Stimulated activated CD4-positive, alpha-beta T cell treated with anti-CD3 and anti-CD28 coated beads, Interleukin-12 subunit alpha, Interleukin-12 subunit beta, amount 100 ng/mL, for 4 hours (primary cell): ENCODE measurements at places on chromosomes 1 and 21.
A peak's percentile ranks its signal among the peaks of the same experiment; 100 is the strongest.

DNA sequence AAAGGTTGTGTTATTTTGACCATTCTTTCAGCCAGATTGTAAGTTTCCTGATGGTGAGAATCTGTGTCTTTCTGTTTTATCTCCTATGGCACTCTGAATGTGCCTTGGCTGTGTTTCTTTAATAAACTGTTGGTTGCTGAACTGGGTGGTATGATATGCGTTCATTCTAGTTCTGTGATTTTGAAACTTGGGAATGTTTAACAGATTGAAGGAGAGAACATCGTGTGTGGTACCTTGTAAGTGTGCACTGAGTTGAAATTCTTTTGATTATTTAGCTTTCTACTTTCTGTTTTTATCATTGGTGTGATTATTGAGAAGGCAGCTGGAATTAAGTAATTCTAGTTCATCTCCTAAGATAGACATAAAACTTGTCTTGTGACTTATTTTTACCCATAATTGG is 4.6 kb downstream of the BACH1 start:
- no peak for DNase-seq

GRCh38 chr1:44254392-44254910 is 41.2 kb downstream of the DMAP1 start:
- DNase-seq: no peak

DNA sequence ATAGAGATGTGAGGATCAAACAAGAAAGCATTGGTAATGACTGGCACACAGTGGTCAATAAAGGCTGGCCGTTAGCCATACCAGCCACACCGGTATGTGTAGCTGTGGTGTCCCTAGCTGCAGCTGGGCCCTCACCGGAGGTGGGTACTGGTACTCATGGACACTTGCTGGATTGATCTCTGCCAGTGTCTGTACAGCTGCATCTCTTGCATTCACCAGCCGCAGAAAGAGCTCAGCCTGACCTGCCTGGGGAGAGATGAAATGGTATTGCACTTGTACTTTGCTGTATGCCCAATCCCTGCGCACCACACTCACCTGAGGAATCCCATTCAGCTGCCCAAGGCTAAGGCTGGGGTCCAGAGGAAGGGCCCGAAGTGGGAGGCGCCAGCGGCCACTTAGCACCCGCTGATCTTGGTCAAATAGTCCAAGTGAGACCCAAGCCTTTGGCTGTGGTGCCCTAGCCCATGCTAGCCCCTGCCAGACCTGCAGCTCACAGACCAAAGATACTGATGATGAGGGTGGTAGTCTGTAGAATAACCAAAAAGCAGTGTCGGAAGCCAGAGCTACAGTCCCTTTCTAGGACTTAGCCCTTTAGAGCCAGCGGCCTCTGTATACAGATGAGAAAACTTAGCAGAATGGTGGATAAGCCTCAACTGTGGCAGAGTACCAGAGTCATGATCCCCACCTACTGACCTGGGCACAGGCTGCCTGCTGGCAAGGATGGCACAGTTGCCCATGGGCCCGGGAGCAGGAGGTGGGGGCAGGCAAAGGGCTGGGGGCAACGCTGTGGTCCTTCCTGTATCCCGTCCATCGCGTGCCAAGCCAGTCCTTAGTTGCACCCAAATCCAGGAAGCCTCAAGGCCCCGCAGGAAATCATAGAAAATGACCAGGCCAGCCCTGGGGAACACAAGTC is 3.0 kb downstream of the CCDC17 start:
- no peak for DNase-seq

DNA sequence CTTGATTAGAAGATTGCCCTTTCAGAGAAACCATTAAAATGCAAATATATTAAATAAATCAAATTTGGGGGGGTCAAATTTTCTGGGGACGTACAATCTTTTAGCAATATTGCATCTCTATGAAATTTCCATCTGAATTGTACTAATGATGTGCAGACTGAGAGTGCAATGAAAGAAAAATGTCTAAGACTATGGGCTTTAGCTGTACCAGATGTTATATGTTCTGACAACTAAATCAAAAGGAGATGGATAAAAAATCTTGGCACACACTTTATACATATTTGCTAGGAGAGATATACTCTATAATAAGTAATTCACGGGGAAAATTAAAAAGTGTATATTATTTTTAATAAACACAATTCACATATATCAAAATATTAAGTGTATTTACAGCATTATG is 13.0 kb upstream of the PLPPR5 start:
- no peak for DNase-seq

DNA sequence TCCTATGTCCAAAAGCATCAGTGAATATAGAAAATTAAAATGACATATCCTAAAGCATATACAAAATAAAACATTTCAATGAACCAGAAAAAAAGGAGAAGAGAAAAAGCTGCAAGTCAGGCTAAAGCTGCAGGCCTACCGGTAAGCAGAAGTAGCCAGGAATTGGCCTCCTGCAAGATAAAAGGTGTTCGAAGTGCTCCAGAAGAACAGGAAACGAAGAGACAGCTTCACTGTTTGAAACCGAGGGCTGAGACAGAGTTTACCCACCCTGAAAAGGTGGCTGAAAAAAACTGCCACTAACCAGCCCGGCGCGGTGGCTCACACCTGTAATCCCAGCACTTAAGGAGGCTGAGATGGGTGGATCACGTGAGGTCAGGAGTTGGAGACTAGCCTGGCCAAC is 37.4 kb downstream of the NSL1 start:
- DNase-seq: no peak

DNA sequence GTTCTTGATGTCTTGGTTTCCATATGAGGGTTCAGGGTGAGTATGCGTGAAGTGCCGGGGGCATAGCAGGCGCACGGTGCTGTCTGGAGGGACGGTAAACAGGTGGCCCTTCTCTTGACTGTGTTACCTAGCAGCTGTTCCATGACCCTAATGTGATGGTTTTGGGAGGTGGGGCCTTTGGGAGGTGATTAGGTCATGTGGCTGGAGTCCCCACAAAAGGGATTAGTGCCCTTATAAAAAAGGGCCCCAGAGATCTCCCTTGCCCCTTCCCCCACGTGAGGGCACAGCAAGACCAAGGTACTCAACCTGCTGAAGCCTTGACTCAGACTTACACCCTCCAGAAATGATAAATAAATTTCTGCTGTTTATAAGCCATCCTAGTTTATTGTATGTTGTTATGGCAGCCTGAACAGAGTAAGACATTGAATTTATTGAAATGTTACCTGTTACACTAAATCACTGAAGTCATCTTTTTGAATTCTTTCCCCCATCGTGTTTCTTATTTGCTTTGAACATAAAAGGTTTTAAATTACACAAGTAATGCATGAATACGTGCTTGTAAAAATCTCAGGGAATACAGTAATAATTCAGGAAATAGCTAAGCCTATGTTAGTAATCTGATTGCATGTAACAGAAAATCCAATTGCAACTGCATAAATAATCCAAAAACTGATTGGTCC is 15.6 kb downstream of the TRAPPC10 start:
- DNase-seq: no peak

DNA sequence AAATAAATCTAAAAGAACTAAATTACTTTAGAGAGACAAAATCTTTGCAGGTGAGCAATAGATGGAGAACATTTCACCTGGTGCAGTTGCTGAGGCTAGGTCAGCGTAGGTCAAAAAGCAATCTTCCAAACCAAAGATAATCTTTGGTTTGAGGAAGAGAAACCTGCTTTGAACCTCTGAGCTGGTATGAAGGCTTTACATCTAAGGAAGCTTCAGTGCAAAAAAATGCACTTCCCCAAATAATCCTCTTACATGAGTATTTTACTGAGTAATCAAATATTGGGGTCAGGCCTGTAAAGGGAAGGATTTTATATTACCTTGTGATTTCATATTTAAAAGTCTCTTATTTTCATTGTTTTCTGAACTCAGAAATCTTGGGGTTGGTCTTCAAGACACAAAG is 223.6 kb downstream of the SRGAP2C start:
- no peak for DNase-seq

DNA sequence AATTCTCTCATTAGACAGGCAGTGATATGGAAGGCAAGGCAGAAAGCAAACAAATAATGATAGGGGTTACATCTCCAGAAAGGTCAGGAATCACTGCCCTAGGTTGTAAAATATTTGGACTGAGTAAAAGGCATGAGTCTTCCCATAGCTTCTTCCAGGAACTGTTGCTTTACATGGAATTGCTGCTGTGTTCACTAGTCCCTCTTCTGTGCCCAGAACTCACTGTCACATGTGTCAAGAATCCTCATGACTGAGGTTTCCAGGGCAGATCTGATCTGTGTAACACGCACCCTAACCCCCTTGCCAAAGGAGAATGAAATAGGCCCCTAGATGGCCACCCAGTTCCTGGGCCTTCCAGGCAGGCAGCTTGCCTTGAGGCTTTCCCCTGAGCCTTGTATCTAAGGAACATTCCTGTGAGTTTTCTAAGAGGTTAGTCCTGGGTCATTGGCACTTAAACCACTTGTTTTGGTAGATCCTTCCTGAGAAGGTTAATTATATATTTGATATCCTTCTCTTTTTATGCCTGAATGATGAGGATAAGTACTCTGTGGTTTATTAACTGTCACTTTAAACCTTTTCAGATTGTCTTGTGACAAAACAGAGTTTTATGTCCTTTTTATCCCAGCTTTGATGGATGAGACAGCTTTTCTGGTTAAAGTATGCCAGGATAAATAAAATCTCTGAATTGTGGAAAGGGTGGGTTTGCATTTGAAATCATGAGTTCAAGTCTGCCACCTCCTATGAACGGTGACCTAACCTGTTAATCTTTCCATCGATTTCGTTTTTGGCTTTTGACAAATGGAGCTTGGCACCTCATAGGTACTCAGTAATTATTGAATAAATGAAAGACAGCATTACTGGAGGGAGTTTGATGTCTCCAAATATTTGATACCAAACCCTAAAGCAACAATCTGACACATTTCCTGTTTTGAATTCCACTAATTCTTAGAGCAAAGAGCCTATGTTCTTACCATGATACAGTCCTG is 163.3 kb downstream of the DHRS3 start:
- no peak for DNase-seq

DNA sequence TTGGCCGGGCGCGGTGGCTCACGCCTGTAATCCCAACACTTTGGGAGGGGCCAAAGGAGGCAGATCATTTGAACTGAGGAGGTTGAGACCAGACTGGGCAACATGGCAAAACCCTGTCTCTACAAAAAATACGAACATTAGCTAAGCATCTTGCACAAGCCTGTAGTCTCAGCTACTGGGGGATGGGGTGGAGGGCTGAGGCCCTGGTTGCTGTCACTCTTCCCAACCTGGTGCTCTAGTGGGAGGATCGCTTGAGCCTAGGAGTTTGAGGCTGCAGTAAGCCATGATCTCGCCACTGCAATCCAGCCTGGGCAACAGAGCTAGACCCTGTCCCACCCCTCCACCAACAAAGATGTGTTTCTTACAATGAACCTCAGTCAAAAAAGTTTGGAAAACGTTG is 2.8 kb downstream of the PHGDH start:
- DNase-seq: no peak

GRCh38 chr1:24206516-24207394 is 19.7 kb upstream of the IFNLR1 start:
- DNase-seq: no peak

GRCh38 chr21:25405984-25406383 is 201.3 kb downstream of the MRPL39 start:
- no peak for DNase-seq

- no peak for DNase-seq
These were observed 1.7 kb upstream of the HLX start for GRCh38 chr1:220877377-220878095.

GRCh38 chr1:32232558-32233304 is 10.5 kb downstream of the EIF3I start:
- DNase-seq: no peak

DNA sequence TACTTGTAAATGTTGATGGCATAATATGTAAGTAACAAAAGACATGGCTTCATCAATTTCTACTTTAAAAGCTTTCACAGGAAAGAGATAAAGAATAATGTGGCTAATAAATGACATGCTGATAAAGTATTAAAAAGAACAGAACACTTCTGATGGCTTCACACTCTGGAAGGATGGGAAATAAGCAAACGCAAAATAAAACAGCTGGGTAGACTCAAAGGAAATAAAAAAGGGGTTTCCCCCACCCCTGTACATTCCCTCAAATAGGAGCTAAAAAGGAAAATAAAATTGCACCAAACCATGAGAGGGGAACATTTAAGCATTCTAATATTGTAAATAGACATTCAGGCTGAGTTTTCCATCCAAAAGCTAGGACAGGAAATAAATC is 27.0 kb upstream of the DYRK1A start:
- no peak for DNase-seq

DNA sequence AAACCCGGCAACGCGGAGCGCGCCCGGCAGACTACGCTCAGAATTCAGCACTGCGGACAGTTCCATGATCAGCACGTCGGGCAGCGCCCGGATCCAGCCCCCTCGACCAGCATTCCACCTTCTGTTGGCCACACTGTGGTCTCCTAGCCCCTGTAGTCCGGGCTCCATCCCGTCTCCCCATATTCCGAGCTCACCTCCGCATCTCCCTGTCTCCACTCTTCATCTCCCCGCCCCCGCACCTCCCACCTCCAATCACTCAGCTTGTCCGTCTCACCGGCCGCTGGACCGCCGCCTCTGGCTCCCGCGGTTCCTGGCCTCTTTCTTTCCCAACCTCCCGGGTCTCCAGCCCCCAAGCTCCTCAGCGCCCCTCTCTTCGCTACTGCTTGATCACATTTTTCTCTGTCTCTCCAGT is 500 bp downstream of the EPHA10 start:
- DNase-seq: peak; percentile 36

DNA sequence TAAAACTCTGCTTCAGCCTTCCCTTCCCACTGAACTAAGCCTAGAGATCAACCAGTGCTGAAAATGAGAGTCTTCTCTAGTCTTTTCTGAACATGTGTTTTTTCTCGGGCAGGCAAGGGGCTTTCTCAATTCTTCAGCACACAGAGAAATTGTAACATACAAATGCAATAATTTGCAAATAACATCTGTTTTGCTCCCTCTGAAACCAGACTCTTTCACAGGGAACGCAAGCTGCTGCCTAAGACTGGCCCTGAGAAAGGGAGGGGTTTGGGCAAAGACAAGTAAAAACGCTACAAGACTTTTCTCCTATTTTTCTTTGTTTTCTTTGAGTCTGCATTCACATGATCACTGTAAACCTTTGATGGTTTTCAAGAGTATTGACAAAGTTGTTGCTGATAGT is 39.6 kb upstream of the VN1R5 start:
- no peak for DNase-seq

DNA sequence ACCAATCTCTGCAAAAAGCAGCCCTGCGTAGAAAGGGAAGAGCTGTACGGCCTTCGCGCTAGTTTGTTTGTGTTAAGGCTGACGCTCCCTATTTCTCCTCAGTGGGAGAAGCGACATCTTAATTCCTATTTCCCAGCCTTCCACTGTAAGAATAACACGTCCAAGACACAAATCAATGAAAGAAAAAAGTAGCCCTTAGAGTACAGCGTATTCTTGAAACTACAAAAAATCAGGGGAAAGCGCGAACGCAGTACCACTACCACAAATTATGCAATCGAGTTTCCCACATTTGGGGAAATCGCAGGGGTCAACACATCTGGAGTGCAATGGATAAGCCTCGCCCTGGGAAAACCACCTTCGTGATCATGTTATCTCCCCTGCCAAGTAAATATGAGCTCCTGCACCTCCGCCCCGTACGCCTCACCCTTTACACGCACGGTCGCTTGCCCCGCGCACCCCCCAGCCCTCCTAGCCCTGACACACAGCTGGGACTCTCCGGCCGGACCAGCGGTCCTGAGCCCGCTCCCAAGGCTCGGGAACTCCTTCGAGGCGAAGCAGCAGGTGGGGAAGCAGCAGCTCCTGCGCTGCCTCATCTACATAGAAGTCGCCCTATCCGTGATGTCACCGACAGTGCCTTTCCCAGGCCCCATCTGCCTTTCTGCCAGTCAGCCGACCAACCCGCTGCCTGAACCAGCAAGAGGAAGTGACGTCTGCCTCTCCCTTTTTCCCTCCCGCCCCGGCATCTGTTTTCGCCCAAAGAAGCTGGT is 94.7 kb downstream of the PPIAL4G start:
- peak; percentile 79 for DNase-seq
